ENCODE measurements at places on chromosomes 2 and 18.

- no peak for DNase-seq
These were observed 312.1 kb downstream of the TMX3 start for GRCh38 chr18:68402784-68403183.

- DNase-seq: no peak
These were observed 61.0 kb downstream of the PTH2R start for GRCh38 chr2:208467564-208467963.

GRCh38 chr18:10027461-10027860 lies 113.6 kb downstream of the VAPA start:
- no peak for DNase-seq

- DNase-seq: no peak
These were observed 895.2 kb downstream of the TRIB2 start for GRCh38 chr2:13611939-13612338.

DNA sequence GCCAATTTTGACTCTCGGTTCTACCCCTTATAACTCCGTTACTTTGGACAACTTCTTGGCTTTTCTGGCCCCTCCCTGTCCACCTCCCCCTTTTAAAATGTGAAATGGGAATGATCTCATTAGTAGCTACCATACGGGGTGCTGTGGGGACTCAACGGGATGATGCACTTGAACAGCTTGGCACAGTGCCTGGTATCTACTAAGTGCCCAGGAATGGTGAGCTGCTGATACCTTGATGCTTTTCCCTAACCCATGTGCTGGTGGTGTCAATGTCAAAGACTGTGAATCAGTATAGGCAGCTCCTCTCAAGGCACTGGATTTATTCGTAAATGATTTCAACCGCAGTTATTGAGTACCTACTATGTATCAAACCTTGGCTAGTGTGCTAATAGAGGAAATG lies 204.2 kb downstream of the LOXHD1 start:
- DNase-seq: no peak

- DNase-seq: no peak
These were observed 44.9 kb upstream of the LDLRAD4 start for GRCh38 chr18:13173578-13174145.

GRCh38 chr18:63253014-63253413 lies 66.6 kb downstream of the BCL2 start:
- DNase-seq: no peak

- peak; percentile 13 for DNase-seq
These were observed 1377.9 kb downstream of the RPIA start for GRCh38 chr2:90069290-90069894.

- no peak for DNase-seq
These were observed 708.4 kb downstream of the RNF144A start for GRCh38 chr2:7625392-7626138.

DNA sequence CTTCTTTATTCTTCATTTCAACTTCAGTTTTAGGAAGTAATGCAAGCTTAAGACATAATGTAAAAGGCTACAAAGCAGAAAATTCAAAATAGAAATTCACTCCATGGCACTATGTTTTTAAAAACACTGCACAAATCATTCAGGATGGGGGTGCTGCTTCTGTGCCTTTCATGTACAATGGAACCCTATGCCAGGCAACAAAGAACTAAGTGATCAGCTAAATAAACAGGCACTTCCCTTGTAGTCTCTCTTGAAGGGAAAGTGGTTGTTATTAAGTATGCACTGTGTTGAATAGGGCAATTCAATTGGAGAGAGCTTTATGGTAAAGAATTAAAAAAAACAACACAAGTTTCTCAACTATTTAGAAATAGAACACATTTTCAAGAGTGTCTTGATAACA lies 10.9 kb upstream of the ERBB4 start:
- DNase-seq: no peak

DNA sequence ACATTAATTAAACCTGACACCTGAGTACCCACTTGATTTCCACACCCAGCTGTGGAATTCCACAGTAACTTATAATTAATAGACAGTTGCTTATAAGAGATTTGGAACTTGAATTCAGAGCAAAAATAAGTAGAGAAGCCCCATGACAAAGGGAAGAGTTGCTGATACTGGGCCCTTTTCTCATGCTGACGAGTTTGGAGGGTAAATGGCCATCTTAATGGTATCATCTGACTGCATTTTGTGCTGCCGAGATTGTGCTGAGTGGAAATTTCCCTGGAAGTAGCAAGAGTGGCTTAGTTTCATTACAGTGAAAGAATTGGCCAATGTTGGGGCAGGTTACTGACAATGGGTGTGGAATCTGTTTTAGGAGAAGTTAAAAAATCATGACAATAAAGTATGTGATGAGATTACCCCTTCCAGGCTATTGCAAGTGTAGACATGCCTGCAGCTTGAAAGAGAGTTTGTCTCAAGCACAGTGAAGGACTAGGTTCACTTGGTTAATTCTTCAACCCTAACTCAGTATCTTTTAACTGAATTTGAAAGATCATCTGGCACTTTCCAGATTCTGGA lies 49.9 kb downstream of the VSNL1 start:
- no peak for DNase-seq

- no peak for DNase-seq
These were observed 2.6 kb downstream of the ANKRD44 start for GRCh38 chr2:197307933-197308521.

DNA sequence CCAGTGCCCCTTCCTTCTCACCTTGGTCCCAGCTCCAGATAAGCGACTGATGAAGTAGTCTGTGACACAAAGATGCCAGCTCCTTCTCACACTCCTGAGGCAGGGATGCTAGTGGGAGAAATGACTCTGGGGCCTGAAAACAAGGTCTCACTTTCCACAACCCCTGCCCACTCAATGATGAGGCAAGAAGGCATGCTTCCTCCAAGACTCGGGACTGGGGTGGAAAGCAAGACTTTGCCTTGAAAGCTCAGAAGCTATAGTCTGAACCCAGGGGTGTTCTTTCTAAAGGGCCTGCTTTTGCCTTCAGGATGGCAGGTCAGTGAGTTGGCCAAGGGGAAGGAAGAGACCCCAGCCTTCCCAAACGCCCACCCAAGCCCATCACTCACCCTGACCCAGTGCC lies 1.4 kb downstream of the CCDC142 start:
- DNase-seq: no peak

GRCh38 chr2:71933467-71934319 lies 214.0 kb downstream of the CYP26B1 start:
- DNase-seq: no peak

- no peak for DNase-seq
These were observed 411.6 kb upstream of the TCF4 start for GRCh38 chr18:55999641-56000040.

DNA sequence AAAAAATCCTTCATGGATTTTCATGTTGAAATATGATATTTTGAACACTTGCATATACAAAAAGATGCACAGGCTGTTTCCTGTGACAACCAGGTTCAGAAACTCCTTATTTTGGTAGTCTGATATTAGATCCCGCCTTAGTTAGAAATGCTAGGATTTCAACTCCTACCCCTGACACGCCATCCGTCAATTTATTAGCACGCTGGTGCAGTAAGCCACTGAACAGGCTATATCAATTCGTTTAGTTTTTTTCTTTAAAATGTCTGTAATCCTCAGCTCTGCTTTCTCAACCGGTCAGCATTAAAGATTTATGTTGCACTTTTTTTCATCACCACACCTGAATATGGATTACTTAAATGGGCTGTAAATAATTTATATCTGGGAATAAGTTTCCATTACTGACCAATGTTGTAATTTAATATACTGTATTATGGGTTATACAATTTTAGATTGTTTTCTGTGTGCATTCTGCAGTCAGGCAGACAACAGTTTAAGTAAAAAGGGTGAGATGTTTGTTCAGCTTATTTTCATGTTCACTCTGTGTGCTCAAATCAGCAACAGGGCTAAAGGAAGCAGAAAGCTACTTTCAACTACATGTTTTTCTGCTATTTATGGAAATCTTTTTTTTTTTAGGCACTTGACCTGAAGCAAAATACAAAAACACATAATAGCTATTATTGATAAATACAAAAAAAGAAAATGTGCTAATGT lies 227.7 kb downstream of the ARHGAP15 start:
- DNase-seq: no peak

DNA sequence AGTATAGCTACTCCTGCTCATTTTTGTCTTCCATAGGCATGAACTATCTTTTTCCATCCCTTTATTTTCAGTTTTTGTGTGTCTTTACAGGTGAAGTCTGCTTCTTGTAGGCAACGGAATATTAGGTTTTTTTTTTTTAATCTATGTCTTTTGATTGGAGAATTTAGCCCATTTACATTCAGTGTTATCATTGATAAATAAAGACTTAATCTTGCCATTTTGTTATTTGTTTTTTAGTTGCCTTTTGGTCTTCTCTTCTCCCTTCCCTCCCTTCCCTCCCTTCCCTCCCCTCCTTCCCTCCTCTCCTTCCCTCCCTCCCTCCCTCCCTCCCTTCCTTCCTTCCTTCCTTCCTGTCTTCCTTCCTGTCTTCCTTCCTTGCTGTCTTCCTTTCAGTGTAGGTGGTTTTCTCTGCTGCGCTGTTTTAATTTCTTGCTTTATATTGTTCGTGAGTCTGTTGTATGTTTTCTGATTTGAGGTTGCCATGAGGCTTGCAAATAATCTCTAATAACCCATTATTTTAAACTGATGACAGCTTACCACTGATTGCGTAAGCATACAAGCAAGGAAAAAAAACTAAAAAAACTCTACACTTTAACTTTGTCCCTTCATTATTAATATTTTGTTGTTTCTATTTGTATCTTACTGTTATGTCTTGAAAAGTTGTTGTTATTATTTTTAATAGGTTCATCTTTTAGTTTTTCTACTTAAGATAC lies 353.8 kb downstream of the PARD3B start:
- DNase-seq: no peak

DNA sequence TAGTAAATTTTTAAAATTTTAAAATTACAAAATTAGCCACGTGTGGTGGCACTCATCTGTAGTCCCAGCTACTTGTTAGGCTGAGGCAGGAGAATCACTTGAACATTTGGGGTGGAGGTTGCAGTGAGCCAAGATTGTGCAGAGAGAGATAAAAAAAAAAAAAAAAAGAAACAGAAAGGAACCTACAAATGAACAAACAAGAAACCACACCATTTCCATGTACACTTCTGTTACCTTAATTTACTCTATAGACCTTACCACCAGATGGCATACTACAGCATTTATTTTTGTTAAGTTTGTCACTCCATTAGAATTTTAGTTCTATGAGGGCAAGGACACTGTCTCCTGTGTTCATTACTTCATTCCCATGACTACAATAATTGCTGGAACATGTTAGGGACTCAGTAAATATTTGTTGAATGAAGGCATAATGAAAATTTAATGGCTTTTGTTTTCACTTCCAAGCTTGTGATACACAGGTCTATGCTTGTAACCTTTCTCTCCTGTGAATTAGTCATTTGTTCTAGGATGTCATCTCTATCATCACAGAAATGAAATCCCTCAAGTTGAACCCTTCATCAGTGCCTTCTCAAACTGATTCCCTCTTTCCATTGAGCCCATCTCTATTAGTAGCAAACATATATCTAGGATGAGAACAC lies 76.0 kb downstream of the ARHGAP15 start:
- DNase-seq: no peak

GRCh38 chr18:37409878-37410277 lies 155.7 kb downstream of the CELF4 start:
- DNase-seq: no peak

DNA sequence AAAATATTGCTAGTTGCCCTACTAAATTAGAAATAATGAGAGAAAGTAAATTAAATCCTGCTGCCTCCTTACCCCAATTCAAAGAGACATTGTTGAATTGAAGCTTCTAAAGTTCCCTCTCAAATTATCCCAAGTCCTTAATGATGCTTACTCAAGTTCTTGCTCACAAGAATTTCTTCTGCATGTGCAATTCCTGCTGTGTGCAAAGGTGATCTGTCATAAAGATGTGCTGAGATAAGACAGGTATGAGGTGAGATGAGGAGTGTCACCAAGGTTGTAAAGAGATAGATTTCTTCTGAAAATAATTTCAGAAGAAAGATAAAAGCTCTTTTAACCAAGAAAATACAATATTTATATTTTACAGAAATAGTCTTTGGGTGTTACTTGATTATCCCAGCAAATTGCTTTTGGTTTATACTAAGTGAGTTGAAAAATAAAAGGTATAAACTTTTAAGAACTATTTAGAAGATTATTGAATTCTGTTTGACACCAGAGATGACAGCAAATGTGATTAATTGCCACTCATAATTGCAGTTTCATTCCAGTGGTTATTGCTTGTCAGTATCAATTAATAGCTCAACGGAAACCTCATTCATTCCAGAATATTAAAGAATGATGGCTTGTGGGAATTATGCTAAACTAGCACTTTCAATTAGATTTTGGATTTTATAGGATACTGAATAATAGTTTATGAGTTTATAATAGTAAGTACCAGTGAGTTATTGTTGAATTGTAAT lies 674.3 kb downstream of the STK39 start:
- DNase-seq: no peak

GRCh38 chr2:237290261-237290660 lies 123.7 kb downstream of the COL6A3 start:
- DNase-seq: no peak

DNA sequence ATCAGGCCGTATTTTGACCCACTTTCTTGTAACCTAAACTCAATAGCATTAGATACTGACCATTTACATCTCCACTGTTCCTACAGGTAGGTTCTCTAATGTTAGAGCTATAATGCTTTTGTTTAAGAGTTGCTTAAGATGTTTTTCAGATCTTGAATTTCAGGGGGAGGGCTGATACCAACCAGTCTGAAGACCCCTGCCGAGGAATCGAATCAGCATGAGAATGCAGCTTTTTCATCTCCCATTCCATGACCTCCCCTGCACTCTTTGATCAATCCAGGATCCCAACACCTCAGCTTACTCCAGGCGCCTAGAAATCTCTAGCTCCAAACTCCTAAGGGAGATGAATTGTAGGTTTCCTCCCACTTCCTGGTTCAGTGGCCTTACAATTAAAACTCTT lies 120.5 kb upstream of the MC4R start:
- DNase-seq: no peak

DNA sequence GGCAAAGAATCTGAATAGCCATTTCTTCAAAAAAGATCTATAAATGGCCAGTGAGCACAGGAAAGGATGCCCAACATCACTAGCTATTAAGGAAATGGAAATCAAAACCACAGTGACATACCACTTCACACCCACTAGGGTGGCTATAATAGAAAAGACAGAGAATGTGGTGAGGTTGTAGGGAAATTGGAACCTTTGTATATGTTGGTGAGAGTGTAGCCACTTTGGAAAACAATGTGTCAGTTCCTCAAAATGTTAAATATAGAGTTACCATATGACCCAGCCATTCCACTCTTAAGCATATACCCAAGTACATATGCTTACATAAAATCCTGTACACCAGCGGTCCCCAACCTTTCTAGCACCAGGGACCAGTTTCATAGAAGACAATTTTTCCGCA lies 152.8 kb downstream of the SMAD2 start:
- DNase-seq: no peak

Measured in memory B cell (primary cell).